Ascending aorta (tissue), 2 donors: ENCODE measurements at places on chromosomes 2 and 18. TPM values are rescaled to one million over a fixed set of nuclear protein-coding genes. Genes with fewer than 3 reads are reported as not detected.

DNA sequence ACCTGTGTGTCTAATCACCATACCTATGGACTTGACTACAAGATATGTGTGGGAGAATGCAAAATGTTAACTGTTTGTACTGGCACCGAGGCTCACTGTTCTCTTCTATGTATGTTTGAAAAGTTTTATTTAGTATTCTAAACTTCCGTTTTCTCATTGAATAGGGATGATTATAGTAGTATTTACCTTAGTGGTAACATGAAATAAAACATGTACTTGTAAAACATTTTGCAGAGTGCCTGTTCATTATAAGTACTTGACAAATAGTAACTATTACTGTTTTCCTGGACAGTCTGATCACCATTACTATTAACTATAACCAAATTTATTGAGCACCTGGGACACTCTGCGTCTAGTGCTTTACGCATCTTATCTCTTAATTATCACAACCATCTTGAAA, 24.8 kb downstream of the DDX1 start:
- no peak for DNase-seq

Gene HMSD
- not detected for total RNA-seq

DNA sequence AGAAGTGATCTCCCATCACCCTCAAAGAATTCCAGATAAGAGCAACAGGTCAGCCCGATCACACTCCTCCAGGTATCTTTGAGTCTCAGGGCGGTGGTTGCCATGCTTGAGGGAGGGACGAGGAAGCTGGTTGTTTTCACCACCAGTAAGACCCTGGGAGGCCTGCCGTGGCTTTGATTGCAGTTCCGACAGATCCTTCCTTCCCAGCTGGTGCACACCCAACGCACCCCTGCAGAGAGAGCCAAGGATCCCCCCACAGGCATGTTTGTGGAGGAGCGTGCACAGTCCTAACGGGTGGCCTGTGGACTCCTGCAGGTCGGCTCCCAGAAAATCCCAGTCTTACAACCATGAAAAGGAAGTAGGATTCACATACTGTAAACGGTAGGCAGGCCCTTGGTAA, 13.8 kb upstream of the ZNF236 start:
- no peak for DNase-seq

Gene LCT
- total RNA-seq, result not detected

GRCh38 chr2:26578581-26578980, 62.6 kb downstream of the CIB4 start:
- DNase-seq, result no peak

DNA sequence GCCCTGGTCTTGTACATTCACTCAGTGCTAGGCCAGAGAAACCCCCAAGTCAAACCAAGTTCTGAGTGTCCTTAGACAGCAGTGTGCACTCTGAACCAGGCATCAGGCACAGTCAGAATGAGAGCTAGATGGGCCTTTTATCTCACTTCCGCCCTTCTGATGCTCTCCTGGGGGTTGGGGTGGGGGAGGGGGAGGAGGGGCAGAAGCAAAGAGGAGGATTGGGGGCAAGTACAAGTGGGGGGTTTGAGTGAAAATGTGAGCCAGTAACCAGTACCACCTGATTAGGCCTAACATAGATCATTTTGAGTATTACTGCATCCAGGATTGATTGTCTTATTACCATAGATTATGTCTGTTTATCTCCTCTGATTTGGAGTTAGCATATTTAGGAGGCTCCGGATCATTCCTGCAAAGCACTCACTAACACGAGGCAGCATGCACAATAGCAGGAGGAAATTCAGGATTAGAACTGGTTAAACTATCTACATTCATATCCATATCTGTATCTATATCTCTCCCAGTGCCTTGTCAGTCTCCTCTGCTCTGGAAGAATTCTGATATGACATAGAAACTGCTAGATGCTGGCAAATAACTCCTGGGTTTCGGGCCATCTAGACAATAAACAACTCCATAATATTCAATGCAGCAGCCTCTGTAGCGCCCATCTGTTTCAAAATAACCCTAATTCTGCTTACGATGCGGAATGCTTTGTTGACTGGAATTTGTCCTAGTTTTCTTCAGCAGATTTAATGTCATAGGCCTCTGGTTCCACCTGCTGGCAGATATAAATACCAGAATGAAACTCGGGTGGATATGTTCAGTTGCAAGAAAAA, 149.1 kb downstream of the RHBDD1 start:
- no peak for DNase-seq

GRCh38 chr2:98771721-98772524, 41.0 kb upstream of the MGAT4A start:
- no peak for DNase-seq

GRCh38 chr2:26706616-26707473, 14.3 kb downstream of the KCNK3 start:
- DNase-seq, result no peak

DNA sequence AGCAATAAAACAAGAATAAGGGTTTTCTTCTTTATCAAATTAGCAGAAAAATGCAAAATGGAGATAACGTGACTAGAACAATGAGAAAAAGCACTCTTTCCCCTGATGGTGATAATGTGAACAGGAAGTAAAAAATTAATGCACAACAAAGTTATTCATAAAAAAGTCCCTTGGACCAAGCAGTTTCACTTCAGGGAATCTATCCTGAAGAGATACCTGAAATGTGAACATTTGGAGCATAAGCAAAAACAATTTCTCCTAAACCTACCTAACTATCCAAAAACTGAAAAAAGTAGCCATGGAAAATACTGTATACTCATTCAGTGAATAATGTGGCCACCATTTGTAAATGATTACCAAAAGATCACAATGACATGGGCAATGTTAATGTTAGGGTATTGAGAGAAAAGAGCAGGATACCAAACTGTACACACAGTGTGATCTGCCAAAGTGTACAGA, 48.7 kb downstream of the TRIP12 start:
- DNase-seq, result no peak

- no peak for DNase-seq
These were observed 43.0 kb upstream of the MSTN start for GRCh38 chr2:190105554-190105953.

DNA sequence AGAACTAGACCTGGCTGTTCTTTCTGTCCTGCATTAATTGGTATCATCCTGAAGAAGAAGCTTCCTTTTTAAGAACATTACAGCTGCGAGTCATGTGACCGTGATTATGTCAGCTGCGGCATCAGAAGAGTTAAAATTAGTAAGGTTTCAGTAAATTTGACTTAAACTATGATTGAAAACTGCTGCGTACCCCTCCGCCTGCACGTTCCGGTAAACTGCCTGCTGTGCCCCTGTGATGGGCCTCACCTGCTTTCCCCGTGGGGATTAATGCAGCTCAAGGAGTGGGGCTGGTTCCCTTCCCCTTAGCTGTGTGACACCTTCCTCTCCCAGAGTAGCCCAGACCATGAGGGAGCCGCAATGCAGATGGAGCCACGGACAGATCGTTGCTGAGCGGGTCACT, 36.1 kb upstream of the MYO3B start:
- DNase-seq, result no peak

Gene TRAF3IP1
- 6.1 TPM for total RNA-seq

GRCh38 chr2:74255660-74256213, 57.3 kb downstream of the MTHFD2 start:
- no peak for DNase-seq

DNA sequence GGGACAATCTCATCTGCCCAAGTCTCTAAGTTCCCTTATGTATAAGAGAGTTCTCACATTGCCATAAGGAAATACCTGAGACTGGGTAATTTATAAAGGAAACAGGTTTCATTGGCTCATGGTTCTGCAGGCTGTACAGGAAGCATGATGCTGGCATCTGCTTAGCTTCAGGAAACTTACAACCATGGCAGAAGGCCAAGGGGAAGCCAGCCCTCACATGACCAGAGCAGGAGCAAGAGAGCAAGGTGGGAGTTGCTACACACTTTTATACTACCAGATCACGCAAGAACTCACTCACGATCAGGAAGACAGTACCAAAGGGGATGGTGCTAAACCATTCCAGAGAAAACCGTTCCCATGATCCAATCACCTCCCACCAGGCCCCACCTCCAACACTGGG, 73.9 kb downstream of the PRKRA start:
- DNase-seq, result no peak

DNA sequence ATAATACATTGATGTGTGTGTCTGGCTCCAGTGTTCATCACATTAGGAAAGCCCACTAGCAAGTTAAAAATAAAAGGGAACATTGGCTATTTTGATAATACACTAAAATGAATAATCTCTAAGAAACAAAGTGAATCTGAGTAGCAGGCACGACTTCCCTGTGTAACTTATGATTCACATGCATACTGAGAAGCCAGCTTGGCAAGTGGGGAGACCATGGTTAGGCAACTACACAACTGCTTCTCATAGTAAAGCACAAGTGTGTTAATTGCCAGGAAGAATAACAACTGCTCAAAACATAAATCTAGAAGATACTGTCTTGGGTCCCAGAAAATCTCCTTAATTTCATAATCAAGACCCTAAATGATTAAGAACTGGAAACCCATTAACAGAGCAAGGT, 4.0 kb downstream of the MYO5B start:
- DNase-seq, result no peak

GRCh38 chr2:106311041-106311370, 116.9 kb upstream of the UXS1 start:
- no peak for DNase-seq

Gene NTSR2
- not detected for total RNA-seq

Gene COL4A4
- 20.5 TPM for total RNA-seq

- DNase-seq, result no peak
These were observed 306.0 kb upstream of the CELF4 start for GRCh38 chr18:37871561-37871960.

Gene CDK15
- 1.5 TPM for total RNA-seq

GRCh38 chr2:10383960-10384734, 64.0 kb downstream of the ODC1 start:
- no peak for DNase-seq

Gene RANBP2
- 15.5 TPM for total RNA-seq

GRCh38 chr2:227607941-227608340, 6.7 kb downstream of the SCYGR3 start:
- DNase-seq, result no peak

DNA sequence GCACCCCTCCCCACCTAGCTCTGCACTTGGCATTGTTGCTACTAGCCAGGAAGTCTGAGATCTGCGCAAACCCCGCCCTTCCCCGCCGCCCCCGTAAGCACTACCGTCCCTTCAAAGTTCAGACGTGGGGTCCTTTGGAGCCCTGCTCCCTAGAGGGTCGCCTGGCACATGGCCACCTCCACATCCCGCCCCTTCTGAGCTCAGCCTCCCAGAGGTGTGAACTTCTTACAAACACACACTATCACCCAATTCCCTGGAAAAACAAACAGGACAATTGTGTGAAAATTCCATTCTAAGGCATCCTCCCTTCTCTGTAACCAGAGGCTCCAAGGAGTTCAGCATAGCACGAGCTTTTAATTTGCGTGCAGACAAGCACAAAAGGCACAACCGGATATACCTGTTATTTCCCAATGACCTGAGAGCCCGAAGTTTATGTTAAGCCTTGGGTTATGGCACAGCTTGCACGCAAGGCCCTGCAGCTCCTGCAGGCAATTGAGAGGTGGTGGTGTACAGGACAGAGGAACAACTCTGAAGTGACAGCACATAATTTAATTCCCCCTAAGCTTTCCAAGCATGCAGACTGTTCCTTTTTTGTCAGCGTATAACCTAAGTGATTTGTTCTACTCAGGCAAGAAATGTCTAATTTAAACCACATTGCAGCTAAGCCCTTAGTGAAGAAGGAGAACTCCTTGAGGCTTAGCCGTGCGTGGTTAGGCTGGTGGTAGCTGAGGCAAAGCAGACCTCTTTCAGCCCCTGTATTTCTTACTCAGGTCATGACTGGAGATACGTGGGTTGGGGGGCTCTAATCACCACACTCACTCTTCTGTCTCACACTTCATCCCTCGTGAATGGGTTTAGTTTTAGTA, 20.3 kb upstream of the CYP1B1 start:
- DNase-seq, result no peak

Gene RUFY4
- not detected for total RNA-seq

- no peak for DNase-seq
These were observed 83.9 kb downstream of the FAM210A start for GRCh38 chr18:13642440-13642827.

DNA sequence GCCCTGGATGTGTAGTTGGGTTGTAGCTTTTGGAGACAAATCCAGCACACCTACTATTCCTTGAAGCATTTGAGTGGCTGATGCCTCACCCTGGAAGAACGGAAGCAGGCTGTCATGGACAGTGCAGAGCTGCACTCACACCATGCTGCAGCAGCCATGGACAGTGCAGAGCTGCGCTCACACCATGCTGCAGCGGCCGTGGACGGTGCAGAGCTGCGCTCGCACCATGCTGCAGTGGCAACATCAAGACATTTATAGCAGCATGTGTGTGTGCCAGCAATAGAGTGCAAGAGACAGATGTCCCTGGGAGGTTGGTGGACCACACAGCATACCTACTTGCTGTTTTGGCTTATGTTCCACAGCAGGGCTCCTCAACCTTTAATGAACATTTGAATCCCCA, 30.6 kb downstream of the GNAL start:
- no peak for DNase-seq

Gene NEU2
- not detected for total RNA-seq

DNA sequence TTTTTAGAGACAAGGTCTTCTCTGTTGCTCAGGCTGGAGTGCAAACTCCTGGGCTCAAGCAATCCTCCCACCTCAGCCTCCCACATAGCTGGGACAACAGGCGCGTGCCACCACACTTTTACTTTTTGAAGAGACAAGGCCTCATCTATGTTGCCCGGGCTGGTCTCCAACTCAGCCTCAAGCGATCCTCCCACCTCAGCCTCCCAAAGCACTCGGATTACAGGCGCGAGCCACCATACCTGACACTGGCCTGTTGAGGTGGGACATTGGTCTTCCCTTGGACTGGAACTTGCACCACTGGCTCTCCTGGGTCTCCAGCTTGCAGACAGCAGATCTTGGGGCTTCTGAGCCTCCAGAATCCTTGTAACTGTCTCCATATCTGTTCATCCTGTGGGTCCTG, 75.6 kb downstream of the NDUFA10 start:
- DNase-seq, result no peak

DNA sequence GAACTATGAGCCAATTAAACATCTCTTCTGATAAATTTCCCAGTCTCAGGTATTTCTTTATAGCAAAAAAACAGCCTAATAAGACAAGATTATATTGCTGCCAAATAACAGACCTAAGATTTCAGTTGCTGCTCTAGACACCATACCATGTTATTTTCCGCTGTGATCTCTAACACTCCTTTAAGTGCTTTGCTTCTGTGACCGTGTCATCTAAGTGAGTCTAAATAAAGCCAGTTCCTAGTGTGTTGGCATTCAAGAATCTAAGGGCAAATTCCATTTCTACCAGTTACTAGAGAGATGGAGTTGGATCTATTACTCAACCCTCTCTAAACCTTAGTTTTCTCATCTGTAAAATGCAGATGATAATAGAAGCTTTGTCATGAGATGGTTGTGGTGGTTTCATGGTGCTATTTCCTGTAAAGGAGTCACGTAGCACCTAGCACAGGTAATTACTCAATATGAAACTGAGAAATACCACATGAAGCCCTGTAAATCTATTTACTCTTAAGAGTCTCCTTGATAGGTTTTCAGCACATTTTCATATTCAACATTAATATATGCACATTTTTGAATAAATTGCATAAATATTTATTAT, 40.5 kb downstream of the SPHKAP start:
- DNase-seq, result no peak

Gene FAM117B
- 30.1 TPM for total RNA-seq
